ENCODE measurements at places on chromosomes 16 and 17.

DNA sequence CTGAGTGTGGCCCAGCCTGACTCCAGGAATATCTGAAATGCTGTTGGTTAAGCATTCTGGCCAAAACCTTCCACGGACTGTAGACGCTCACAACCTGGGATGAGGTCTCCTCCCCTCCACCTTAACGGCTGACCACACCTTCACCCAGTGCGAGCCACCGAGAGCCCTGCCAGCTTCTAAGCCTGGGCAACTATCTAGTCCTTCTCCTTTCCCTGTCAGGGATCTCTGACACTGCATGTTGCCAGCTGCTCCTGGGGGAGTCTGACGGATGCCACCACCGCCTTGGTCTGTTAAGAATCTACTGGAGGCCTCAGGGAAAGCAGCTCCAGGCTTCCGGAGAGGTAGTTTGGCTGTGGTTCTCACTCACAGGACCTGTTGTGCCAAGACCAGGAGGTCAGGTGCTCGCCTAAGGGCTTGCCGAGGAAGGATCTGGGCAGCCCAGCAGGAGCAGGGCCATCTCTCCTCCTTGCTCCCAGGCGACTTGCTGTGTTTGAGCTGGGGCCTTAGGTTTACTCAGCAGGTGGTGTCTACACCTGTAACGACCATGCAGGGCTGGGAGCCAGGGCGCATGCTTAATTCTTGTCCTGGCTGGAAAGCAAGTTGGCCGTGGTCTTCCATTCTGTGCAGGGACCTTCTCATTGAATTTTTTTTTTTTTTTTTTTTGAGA lies 111.8 kb downstream of the NTN1 start:
- DNase-seq: no peak

DNA sequence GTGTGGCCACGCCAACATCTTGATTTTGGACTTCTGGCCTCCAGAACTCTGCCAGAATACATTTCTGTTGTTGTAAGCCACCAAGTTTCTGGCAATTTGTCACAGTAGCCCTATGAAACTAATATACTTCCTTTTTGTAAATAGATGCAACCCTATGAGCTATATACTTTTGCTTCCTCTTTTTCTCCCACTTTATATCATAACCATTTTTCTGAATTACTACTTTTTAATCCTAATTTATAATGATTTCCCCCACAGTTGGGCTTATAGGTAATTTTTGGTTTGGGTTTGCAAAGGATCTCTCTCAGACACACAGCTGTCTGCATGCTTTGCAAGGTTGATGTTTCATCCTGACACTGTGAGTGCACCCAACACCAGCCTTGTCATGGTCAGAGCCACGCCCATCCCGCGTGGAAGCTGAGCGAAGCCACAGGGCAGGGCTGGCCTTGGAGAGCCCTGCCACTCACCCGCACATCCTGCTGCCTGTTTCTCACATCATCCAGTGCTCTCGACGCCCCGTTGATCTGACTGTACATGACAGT lies 5.8 kb downstream of the TRIM25 start:
- peak; percentile 93 for DNase-seq

- no peak for DNase-seq
Observed at GRCh38 chr16:3234543-3234856, 458 bp downstream of the ZNF200 start.

DNA sequence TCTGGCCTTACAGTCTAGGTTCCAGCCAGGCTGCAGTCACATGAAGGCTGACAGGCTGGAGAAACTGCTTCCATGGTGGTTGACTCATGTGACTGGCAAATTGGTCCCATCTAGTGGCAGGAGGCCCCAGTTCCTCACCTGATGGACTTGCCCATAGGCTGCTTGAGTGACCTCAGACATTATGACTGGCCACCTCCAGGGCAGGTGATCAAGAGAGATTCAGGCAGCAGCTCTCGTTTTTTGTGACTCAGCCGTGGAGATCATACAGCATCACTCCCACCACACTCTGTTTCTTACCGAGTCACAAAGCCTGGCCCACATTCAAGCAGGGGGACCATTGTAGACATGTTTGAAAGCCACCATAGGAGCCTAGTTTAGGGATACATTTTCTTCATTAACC lies 34.5 kb downstream of the SIAH1 start:
- no peak for DNase-seq

DNA sequence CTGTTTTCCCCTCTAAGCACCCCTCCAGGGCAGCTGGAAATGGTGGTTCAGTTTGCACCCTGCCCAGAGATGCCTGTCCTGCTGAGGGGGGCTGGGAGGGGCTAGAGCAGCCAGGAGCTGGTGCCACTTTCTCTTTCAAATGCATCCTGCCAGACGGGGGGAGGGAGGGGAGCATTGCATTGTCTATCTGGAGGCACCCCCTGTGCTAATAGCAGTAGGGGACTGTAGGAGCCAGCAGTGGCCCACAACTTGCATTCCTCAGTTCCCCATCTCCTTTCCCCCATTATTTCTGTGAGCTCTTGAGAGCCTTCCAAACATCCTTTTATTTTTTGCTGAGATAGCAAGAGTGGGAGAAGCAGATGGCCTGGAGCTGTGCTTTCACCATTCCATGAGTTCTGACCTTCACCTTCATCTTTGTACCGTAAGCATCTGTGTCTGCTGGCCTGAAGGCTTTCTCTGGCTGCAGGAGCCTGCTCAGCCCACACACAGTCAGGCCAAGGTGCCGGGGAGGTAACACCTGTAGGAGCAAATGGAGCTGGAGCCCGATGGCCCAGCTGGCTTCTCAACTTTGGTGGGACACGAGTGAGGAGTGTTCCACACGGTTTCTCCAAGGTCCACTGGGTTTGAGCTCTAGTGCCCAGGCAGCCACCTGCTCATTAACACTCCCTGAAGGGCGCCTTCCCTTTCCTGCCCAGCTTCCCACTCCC lies 5.2 kb downstream of the WFDC1 start:
- DNase-seq: no peak

- DNase-seq: no peak
Observed at GRCh38 chr16:10324210-10324609, 61.7 kb upstream of the ATF7IP2 start.

- DNase-seq: no peak
Observed at GRCh38 chr16:79593074-79593531, 7.4 kb downstream of the MAF start.

GRCh38 chr17:58382108-58382871 lies 30.3 kb upstream of the SUPT4H1 start:
- DNase-seq: no peak

- DNase-seq: no peak
Observed at GRCh38 chr16:3281222-3281820, 2.0 kb upstream of the ZNF263 start.

DNA sequence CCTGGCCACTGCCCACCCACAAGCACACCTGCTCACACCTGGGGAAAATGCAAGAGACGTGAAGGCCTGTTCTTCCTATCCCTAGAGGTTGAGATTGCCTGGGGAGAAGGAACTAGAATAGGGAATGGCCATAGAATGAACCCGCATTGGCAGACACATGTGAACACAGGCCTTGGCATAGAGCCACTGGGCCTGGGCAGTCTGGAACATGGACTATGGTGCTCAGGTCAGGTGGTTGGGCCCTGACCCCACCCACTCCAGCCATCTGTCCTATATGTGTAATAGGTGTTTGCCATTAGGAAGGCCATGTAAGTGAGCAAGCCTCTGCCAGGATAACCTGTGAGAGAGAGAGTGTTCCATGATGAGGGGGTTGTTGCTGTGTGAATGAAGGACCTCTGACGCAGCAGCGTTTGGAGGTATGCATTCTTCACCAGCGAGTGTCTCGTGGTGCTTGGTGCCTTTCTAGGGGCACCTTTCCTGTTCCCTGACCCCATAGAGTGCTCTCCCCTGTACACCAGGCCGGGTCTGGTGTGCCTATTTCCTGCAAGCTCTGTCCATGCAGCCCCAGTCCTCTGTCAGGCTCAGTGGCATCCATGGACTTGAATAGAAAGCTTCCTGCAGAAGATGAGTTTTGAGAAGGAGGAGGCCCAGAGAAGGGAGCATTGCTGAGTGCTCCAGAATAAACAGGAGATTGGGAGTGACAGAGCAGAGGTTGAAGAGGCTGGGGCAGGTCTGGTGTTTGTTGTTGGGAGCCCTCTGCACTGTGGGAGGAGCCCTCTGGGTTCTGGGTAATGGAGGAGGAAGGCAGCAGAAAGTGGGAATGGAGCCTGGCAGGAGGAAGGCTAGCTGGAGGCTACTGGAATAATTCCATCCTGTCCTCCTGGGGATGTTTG lies 15.6 kb downstream of the CTRL start:
- DNase-seq: no peak

DNA sequence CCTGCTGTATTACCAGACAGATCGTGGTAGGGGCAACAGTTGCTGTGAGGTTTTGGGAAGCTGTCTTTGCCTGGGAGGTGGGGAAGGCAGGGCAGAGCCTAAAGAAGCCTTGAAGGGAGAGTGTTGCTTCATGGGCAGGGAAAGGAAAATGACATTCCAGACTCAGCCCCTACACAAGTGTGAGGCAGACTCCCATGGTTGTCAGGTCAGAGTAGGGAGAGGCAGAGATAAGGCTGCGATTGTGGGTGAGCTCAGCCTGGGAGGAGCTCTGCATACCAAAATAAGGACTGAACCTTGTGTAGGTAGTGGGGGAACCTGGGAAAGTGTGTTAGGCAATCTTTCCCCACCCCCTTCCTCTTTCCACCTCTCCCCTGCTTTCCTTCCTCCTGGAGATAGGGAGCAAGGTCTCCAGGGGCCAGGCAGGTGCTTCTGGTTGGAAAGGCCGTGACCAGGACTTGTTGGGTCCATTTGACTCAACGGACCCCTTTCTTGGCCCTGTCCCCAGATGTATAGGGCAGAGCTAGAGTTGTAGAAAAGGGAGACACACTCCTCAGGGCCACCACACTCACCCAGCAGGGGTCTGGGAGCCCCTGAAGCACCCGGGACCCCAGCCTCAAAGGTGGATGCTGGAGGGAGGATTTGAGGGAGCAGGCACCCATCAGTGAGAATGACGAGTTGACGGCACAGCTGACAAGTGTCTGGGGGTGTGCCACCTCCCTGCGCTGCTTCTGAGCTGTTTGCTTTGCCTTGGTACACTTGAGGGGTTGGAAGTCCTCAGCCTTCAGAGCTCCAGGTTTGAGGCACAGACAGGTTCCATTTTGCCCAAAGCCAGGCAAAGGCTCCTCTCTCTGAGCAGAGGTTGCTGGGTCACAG lies 18.5 kb upstream of the TOB1 start:
- DNase-seq: no peak

DNA sequence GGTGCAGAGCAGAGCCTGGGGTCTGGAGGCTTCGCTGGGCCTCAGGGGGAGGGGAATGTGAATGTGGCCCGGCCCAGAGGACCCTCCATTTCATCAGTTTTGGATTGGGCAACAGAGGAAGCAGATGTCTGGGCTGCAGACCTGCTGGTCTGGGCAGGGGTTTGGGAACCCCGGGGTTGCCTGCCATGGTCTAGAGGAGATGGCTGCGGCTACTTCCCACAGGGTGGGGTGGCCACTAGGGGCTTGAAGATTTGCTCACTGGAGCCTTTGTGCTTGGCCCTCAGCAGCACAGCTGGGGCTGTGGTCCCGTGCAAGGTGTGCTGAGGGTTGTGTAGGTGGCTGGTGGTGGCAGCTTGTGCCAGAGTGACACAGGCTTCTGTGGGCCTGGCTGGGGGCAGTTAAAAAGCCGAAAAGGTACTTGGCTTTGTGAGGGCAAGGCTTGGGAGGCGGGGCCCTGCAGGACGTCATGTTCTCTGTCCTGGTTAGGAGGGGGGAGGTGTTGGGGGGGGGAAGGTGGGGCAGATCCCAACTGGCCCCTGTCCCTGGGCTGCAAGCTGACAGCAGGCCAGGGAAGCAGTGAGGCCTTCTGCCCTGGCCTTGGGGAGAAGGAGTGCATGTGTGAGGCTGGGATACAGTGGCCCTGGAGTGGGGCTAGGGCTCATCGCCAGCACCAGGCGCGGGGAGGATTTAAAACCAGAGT lies 98.0 kb downstream of the KPNA2 start:
- DNase-seq: no peak

DNA sequence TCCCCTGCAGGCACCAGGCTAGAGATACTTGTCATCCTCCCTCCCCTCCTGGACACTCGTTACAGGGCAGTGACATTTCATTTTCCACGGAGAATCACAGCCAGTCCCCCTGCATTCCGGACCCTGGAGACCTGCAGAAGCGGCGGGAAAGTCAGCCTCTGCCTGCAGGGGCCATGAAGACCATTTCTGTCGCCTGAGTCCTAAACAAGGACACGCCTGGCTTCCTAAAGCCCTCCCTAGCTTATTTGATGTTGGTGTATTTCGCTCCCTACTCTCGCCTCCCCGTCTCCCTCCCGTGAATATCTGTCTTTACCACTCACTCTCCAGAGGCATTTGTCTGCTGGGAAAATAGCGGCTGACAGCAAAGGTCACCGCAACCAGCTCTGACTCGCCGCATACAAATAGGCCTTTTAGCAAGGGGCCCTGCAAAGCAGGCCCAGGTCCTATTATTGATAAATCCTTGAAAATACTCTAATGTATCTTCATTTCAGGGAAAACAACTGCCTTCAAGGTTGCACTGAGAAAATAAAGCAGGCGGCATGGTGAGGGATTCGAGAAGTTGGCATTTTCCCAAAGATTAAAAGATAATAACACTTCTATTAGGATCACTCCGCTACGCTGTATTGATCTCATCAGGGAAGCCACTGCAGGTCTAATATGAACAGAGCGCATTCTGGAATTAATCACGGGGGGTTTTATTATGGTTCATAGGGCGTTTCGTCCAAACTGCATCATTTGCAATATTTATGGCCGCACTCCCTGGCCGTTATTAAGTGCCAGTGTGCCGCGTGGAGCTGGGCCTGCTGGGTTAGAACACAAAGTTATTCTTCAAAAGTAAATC lies 447.1 kb upstream of the CDH5 start:
- no peak for DNase-seq

GRCh38 chr16:4081521-4082021 lies 34.7 kb downstream of the ADCY9 start:
- DNase-seq: no peak

DNA sequence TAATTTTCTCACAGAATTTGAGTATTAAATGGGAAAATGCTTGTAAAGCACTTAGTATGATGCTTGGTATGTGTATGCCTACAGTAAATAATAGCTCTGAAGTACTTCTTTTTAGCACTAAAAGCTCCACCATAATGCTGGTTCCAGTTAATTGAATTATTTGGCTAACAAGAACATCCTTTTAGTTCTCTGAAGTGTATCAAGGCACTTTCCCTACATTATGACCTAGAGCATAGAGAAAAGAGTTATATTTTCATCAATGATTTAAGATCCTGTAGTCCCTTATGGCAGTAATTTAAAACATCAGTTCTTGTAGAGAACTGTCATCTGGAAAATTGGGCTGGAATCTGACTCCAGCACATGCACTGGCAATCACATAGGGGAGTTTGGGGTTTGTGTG lies 21.9 kb upstream of the PHAF1 start:
- DNase-seq: no peak

DNA sequence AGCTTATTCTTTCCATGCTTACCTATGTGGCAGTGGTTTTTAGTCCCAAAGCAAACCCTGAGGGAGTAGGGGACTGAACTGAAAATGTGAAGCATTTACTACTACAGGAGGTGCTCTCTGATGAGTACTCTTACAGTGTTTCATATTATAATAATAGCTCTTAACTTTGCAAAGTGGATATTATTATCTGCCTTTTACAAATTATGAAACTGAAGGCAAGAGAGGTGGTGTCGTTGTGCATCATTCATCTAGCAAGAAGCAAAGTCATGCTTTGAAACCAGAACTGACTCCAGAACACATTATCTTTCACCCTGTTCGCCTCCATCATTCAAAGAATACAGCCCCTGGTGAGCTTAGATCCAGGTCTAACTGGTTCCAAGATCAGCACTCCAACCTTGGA lies 8.2 kb upstream of the KCNH6 start:
- DNase-seq: no peak

Data from Right ventricle myocardium inferior (tissue), 1 donor.